ENCODE measurements at places on chromosomes 4 and X.
A peak's percentile ranks its signal among the peaks of the same experiment; 100 is the strongest.

DNA sequence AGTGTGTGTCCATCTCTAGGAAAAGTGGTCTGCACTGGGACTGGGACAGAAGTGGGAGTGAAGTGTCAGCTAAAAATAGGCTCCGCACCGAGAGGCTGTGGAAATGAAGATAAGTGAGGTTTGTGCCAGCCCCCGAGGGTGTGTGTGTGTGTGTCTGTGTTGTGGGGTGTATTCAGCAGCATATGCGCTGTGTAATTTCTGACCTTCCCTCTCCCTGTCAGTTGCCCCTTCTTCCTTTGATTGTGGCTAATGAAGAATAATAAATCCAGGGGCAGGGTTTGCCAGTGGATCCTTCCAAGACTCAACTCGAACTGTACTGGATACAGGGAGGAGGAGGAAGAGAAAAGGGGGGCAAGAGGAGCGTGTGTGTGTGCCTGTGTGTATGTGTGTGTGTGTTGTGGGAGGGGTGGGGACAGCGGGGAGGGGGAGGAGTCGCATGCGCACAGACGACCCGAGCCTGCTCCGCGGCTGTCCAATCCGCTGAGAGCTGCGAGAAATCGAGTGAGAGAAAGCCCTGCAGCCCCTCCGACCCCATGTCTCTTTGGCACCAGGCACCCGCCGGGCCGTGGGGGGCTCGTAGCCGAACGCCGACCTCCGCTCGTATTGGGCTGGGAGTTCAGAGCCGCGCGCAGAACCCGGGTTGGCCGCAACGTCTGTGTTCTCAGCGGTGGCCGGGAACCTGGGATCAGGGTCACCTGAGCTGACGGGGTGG lies 916 bp upstream of the POU4F2 start:
- no peak for DNase-seq

GRCh38 chr4:78720204-78720603 lies 55.9 kb upstream of the BMP2K start:
- no peak for DNase-seq

GRCh38 chr4:146638786-146639505 lies at the start of gene POU4F2:
TSS of gene POU4F2 (plus strand) at chr4:146638893. CDS start at chr4:146639141, 248 bp downstream.
- DNase-seq: no peak

GRCh38 chrX:41384051-41384705 lies 50.2 kb downstream of the DDX3X start:
- DNase-seq: no peak

GRCh38 chrX:15855568-15856221 lies 1.1 kb upstream of the AP1S2 start:
- no peak for DNase-seq

DNA sequence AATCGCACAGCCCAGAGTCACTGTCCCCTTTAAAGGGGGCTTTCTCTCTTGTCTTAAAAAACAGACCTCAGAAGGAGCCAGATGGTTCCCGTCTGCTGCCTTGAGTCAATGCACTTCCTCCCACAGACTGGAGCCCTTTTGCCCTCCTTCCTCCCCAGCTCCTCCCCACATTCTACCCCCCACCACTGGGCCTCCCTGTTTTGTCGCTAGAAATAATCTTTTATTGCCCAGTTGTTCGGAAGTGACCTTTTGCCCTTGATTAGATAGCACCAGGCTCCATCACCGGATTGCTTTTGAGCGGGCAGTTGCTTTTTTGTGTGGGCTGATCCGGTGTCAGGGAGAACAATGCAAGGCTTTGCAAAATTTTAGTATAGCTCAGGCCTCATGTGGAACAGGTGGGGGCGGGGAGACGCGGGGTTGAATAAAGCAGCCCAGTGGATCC lies 47.7 kb downstream of the SPRY1 start:
- DNase-seq: peak; percentile 63

- peak; percentile 6 for DNase-seq
Observed at GRCh38 chrX:26649534-26649933, 433.6 kb downstream of the MAGEB5 start.

DNA sequence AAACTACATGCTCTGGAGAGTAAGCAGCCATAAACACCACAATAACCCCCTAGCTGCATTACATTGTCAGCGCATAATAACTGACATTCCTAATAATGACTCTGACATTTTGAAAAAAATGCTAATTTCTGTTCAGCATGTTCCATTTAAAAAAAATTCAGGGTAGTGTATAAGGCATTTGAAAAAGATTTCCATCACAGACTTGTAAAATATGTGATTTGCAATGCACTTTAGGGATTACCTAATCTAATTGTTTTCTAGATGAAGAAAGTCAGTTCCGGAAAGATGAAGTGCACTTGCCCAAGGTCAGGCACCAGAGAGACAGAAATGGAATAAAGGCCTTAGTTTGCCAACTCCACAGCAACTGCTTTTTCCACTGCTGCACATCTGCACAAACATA lies 55.3 kb downstream of the FANCB start:
- no peak for DNase-seq

GRCh38 chr4:158538911-158539310 lies 17.2 kb downstream of the RXFP1 start:
- DNase-seq: no peak

DNA sequence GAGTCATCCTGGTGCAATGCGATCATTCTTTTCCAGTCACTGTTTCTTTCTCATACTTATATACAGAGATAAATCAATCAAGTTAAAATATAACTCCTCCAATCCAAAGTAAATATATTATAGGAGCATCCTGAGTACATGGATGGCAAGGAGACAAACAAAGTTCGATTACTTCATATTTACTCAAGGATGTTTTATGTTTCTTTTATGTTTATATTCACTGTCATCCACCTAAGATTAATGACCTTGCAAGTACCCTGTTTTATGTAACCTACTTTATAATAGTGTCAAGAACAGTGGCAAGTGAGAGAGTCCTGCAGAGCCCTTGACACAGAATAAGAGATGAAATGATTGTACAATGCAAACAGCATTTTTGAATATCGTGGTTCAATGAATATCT lies at the start of gene UGT2B11:
TSS of gene UGT2B11 (minus strand) at position 33 of the 400 bp plus-strand sequence. CDS start at position 7, 26 bp downstream.
- DNase-seq: no peak

- DNase-seq: peak; percentile 23
Observed at GRCh38 chr4:56465599-56466295, 1.7 kb upstream of the SRP72 start.

- no peak for DNase-seq
Observed at GRCh38 chrX:71996826-71997225, 86.2 kb downstream of the NHSL2 start.

GRCh38 chr4:18869166-18869565 lies 847.6 kb upstream of the LCORL start:
- no peak for DNase-seq

GRCh38 chr4:96016634-96017299 lies 176.9 kb downstream of the PDHA2 start:
- DNase-seq: peak; percentile 24

DNA sequence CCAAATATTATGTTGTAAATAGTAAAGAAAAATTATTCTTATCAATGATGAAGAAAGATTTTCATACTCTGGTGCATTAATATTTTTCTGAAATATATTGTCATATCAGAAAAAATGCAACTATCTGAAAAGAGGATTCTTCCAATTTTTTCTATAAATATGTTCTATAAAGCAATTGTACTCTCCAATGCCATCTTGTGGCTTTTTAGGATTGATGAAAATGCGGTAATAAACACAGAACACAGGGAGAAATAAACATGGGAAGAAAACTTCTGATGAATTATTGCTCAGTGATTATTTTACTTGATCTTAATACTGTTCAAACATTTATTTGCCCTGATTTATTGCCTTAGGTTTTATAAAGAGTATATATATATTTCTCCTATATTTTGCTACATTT lies 215.4 kb downstream of the IL1RAPL1 start:
- no peak for DNase-seq

- DNase-seq: no peak
Observed at GRCh38 chr4:114137984-114138383, 158.5 kb upstream of the ARSJ start.

DNA sequence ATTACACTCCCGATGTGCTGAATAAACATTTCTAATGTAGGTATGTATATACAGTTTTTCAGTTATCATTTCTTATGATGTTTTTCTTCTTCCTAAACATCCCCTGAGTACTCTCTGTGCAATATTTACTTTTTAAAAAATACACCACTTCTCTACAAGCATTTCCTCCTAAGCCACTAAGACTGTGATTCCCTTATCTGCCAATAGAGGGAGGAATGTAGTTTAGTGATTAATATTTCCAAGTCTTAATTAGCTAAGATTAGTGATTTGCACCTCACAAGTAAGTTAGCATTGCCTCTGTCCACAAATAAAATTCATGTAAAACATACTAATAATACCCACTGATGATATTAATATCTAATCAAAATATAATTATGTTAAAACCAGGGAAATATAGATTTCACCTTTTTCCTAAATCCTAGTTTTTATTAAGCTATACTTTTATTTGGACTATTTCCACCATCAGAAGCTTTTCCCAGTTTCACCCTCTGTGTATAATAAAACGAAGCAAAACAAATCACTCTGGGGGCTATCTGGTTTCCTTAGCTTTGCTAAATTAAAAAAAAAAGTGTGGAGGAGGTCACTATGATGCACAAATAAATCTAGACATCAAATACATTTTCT lies 909.1 kb downstream of the FAT4 start:
- DNase-seq: peak; percentile 14

DNA sequence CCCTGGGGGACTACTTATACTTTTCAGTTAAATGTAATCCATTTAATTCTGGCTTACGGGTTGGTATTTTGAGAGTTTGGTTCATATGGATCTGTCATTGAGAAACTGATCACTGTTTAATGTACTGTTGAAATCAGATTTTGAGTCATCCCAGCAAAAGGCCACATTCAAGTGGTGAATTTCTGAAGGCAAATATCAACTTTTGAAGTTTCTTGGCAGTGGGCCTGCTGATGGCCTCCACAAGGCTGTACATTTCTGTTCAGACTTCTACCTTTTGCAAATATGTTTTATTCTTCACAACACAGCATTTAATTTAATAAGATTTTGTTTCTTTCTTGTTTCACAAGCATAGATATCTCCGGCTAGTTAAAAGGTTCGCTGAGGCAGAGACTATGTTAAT lies 138.7 kb downstream of the PDGFC start:
- DNase-seq: no peak

DNA sequence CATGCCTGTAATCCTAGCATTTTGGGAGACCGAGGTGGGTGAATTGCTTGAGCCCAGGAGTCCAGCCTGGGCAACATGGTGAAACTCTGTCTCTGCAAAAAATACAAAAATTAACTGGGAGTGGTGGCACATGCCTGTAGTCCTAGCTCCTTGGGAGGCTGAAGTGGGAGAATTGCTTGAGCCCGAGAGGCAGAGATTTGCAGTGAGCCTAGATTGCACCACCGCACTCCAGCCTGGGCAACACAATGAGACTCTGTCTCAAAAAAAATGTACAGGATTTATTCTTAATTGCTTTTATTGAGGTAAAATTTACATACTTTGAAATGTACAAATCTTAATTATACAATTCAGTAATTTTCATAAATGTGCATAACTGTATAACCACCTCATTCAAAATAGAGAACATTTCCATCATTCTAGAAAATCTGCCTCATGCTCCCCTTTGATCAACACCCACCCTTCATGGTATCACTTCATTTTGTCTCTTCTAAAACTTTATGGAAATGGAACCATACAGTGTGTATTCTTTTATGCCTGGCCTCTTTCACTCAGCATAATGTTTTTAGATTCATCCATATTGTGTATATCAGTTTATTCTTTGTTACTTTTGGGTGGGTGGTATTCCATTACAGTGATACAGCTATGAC lies 39.1 kb downstream of the SNX25 start:
- no peak for DNase-seq

DNA sequence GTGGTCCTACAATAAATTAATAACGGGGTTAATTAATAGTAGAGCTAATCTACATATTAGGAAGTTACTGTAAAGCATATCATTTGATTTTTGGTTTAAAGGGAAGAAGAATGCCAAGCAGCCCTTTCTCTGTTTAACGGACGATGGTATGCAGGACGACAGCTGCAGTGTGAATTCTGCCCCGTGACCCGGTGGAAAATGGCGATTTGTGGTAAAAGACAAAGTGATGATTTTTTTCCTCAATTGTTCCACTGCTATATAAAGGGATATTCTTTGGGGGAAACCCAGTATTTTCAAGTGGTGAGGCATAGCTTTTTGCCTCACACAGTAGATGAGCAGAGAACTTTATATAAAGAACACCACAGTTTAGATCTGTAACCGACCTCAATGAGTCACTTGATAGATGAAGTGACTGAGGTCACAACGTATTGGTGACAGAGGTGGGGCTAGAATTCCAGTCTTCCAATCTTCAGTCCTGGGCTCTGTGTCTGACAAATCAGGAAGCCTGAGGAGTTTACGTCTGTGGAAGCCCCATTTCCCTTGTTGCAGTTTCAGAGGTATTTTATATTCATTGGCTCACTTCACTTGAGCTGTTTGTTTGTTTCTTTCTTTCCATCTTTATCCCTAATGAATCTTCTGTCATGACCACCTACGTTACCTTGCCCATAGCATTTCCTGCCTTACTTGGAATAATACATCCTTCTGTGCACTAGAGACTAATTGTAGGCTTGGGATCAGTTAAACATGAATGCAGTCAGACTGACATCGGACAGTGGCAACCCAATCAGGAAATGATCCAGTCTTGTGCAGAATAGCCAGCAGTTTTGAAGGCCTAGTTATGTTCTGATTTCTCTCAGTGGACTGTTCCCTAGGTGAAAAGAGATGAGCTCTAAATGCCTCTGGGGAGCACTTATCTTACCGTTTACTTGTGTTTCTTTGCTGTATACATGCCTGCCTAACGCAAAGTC lies 30.1 kb downstream of the ZRSR2 start:
- no peak for DNase-seq

DNA sequence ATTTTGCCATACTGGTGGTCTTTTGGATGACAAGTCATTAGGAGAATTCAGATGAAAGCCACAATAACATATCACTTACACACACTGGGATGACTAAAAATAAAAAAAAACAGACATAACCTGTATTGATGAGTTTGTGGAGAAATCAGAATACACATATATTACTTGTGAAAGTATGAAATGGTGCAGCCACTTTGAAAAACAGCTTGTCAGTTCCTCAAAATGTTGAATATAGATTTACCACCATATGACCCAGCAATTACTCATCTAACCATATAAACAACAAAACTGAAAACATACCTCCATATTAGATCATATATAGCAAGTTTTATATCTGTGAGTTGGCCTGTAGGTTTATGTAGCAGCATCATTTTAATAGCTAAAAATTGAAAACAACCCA lies 608.7 kb downstream of the TLL1 start:
- DNase-seq: no peak

DNA sequence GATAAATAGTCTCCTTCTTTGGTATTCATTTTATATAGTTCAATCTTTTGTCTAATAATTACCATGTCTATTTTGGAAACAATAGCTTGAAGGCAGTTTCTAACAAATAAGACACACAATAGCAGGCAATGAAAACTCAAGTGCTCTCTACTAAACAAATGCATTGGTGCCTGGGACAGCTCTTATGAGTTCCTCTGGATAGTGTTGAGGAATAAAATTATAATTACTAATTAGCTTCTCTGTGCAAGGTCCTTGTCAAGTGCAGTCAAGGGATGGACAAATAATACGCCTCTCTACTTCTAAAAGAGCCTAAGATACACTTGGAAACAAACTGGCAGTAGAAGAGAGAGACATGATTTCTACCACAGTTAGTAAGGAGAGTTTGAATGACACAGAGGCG lies 229.0 kb upstream of the GLRA2 start:
- DNase-seq: no peak
